NCI-H510A treated with DMSO at 0.1 percent for 48 hours (cell line): ENCODE measurements at places on chromosomes 1 and 21.

DNA sequence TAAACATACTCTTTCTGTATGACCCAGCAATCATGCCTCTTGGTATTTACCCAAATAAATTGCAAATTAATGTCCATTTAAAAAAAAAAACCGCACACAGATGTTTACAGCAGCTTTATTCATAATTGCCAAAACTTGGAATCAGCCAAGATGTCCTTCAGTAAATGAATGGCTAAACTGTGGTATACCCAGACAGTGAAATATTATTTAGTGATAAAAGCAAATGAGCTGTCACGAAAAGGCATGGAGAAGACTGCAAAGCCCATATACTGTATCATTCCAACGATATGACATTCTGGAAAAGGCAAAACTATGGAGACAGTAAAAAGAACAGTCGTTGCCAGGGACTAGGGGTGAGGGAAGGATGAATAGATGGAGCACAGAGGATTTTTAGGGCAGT is 77.0 kb upstream of the FAM20B start:
- no peak for DNase-seq

GRCh38 chr1:48932366-48932765 is 155.7 kb upstream of the BEND5 start:
- no peak for DNase-seq

DNA sequence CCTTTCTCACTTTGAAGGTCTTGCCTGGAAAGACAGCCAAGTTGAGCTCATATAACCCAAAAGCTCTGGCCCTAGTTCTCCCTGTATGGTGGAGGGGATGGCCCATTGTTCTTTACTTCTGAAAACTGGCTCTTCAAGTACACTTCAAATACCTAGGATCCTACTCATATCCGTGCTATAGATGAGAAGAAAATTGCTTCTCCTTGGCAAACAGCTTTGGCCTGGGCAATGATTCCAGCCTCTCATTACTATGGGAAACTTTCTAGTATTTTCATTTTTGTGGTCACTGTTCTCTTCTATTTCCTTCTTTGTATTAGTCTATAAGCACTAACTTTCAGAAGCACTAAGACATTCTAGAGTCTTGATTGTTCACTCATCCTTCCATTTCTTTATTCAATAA is 53.7 kb downstream of the ZNF697 start:
- no peak for DNase-seq

GRCh38 chr1:169586067-169586394 is 250 bp downstream of the F5 start:
- DNase-seq, result no peak

DNA sequence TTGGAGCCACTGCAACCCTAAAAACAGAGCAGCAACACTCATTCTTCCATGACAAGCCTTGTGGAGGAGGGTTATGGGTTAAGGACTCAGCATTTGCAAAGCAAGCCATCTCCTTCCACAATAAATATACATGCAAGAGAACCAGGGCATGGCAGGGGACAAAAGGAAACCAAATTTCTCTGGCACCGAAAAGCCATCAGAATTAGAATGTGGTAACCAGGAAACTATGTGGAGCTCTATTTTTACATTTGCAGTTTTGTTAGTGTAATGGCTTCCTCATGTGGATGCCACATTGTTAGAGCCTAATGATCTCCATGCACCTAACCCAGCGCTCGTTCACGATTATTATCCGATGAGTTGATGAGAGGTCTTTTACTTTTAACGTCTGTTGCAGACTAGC is 91.7 kb downstream of the NAV1 start:
- DNase-seq, result no peak

DNA sequence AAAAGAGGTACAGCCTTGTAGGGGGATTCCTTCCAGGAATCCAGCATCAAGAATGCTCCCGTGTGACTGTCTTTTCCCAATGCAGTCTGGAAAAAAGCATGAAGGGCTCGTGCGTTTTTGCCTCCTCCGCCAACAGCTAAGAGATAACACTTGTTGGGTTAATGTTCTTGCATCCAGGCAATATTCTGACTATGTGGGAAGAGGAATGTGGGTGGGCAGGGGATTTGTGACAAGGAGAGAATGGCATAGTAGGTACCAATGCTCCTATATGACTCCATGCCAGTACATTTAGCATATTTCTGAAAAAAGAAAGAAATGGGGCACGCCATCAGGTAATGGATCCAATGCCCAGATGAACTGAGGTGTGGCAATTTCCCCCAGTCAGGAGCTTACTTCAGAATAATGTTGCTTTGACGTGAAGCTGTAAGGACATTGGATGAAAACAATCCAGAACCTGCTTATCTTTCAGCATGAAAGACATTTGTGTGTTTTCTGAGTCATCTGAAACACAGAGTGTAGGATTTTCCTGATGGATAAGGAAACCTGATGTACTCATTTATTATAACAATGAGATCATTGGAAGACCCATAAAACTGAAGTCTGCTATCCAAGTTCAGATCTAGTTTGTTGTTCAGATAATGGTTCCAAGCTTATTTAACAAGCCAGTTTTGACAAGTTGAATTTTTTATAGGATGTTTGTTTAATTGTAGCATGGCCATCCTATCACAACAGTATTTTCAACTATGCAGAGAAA is 105.5 kb downstream of the LYPLAL1 start:
- no peak for DNase-seq

GRCh38 chr1:4670265-4670664 is 15.9 kb downstream of the AJAP1 start:
- DNase-seq, result no peak

DNA sequence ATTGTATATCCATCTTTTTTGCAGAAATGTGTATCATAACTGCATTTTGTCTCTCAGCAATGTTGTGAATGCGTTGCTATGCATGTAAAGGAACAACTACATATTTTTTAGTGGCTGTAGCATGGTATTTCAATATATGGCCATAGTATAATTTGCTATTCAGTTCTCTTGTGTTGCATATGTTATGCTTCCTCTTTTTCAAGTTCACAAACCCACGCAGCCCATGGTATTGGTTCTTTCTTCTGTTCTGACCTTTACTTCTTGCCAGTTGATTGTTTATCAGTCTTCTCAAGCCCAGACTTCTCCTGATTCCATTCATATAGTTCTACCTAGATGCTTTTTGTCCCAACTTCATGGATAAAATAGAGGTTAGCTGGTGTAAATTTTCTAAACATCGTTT is 6.1 kb downstream of the SLC22A15 start:
- no peak for DNase-seq

DNA sequence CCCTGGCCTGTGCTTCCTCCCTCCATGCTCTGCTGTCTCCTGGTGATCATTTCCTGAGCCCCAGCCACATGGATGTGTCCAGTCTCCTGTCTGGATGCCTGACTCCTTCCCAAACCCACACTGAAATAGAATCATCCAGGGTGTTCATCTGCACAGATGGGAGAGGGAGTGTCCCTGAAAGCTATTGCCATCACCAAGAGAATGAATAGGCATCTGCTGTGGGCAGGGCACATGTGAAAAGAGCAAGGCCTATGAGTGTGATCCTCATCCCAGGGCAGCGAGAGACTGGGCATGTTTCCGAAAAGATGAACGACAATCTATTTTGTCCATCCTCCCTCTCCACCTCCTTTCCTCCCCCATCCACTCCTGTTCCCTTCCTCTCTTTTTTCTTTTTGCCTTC is 5.0 kb downstream of the IGSF21 start:
- DNase-seq, result no peak

- DNase-seq, result no peak
Measured at GRCh38 chr1:16072616-16073484, 601 bp downstream of the FAM131C start.

- DNase-seq, result no peak
Measured at GRCh38 chr21:46159390-46159789, 4.0 kb upstream of the FTCD start.

- no peak for DNase-seq
Measured at GRCh38 chr1:202349206-202349928, 868 bp downstream of the PPP1R12B start.

DNA sequence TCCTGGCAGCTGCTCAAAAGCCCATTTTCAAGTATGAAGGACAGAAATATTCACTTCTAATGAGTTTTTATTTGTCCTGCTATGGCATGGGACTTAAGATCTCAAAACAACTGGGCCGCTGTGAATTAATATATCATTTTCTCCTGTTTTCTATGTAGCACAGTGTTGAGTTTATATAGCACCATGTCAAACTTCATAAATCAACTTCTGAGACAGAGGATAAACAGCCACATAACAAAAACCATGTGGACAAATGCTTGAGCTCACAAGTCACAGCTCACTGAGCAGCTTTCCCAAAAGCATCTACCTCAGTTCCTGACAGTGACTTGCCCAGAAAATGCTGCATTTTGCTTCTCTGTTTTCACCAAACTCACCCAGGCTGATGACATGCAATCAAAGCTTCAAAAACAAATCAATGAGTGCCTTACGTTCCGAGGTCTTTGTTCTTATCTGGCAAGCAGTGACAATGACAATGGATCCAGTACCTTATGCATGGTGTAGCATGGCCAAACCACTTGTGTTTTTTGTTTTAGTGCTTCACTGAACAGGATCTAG is 722.6 kb downstream of the LRRIQ3 start:
- no peak for DNase-seq

DNA sequence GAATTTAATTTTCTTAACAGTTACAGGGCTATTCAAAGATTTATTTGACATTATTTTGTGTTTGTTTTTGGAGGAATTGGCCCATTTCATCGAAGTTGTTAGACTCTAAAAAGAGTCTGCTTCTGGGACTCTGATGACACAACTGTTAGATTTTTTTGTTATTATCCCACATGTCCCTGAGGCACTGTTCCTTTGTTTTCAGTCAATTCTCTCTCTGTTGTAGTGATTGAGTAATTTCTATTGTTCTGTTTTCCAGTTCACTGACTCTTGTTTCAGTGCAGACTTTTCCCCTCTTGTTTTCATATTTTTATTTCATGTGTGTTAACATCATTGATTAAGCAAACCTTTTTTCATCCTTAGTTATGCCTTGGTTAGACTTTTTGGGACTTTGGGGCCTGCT is 325.0 kb downstream of the ZNF326 start:
- DNase-seq, result no peak

GRCh38 chr1:87155648-87156047 is 173.0 kb upstream of the LMO4 start:
- DNase-seq, result no peak
